H54 (cell line): ENCODE measurements at places on chromosomes 2 and 18.

DNA sequence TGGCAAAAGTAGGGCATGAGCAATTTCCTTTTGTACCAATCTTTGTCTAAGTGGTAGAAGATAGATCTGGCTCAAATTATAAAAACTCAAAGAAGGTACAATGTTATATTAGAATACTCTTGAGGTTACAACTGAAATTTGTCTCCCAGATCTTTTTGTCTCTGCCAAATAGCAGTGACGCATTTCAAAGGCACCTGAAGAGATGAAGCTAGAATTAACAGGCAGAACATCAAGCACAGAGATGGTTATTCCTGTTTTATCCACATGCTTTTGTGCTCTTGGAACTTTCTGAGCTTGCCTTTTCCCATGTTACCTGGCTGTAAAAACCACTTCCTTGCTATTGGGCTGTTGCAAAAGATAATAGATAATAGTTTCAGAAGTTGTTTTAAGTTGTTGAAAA lies 74.3 kb downstream of the GREB1L start:
- DNase-seq = no peak

DNA sequence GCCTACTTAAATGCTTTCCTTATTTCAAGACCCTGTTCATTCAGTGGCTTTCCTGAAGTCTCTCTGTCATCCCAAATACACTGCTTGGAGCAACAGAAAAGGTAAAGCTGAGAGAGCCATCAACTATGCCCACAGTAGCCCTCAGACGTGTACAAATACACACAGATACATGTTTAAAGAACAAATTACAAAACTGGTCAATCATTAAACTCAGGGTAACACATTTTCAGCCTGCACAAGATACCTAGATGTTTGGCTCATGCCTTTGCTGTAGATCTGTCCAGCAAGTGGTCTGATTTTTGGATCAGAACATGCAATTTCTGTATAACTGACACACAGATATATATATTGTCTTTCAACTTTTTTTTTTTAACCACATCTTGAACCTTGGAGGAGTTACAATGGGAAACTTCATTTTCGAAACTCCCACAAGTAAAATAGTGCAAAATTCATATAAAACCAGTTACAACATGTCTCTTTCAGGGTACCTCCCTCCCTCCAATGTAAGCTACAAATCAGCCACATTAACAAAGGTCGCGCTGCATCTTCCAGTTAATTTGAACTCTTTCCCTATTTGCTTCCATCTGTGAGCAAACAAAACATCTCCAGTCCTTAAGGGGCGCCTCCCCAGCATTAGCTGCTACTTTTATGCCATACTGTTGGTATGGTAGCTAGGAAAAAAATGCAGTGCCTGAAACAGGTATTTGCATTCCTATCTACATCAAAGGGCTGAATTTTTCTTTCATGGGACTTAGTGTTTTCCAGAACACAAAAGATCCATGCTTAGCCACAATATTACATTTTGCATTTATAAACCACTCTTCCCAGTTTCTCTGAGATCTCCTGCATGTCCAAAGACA lies 311.9 kb downstream of the NRXN1 start:
- DNase-seq = no peak

DNA sequence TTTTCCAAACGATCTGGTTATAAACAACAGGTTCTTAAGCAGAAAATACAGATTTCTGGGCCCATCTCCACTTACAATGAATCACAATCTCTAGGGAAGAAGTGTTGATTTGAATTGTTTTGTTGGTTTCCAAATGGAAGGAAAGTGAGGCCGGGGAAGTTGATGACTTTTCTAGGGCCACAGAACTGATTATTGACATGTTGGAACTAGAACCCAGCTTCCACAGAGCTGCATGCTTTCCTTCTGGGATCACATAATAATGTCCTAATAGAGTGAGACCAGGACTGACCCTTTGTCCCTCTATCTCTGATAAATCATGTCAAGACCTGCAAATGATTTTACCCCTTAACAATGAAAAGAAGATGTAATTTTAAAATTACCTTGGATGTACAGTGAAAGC lies 332.2 kb downstream of the OSR1 start:
- DNase-seq = no peak

DNA sequence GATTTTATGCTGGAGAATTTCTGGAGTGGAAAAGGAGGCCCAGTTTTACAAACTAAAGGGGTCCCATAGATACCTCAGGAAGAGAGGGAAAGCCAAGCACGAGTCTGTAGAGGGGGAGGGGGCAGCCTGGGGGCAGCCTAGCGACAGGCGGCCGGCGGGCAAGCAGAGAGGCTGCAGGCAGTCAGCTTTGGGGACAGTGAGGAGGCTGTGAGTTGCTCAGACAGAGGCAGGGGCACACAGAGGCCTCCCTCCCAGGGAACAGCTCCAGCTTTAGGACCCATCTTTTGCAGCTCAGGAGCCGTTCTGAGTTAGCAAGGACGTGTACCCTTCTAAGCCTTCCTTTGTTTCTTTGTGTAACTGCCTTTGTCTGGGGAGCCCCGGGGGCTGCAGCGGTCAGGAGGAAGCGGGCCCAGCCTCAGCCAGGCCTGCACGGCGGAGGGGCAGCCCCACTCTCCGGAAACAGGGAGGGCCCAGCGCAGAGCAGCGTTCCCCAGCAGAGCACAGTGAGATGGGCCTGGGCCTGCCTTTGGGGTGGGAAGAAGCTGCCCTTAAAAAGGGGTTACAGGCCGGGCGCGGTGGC lies 41.1 kb upstream of the RALBP1 start:
- no peak for DNase-seq

DNA sequence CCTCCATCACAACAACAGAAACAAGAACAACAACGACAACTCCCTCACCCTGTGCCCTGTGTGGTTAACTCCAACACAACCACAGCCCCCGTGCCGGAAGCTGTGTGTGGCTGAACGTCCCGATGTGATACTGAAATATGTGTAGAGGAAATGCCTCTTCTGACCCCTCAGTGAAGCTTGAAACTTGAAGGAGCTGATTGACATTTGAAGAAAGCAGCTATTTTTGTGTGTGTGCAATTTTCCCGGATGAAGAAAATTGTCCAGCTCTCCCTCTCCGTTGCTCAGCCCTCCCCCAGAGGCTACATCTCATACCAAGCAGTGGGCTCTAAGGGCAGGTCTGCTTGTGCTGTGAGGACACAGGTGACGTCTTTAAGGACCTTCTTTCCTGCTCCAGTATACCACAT lies 173.8 kb downstream of the ICOS start:
- no peak for DNase-seq

GRCh38 chr2:220626603-220627002 lies 945.5 kb downstream of the EPHA4 start:
- DNase-seq = no peak

GRCh38 chr2:229927817-229928321 lies 5.6 kb downstream of the FBXO36 start:
- DNase-seq = no peak

DNA sequence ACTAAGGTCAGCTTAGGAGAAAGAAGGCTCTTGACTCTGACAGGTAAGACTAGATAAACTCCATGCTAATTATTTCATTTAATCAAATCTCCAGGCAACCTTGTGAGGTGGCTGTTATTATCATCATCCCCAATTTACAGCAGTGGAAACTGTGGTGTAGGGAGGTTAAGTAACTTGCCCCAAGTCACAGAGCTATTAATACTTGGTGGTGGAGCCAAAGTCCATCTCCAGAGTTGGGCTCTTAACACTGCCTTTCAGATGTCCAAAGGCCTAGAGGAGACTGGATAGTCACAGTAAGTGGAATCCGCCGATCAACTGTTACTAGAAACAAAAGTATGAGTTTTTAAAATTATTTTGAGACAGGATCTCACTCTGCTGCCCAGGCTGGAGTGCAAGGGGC lies 46.6 kb upstream of the SP3 start:
- DNase-seq = no peak

DNA sequence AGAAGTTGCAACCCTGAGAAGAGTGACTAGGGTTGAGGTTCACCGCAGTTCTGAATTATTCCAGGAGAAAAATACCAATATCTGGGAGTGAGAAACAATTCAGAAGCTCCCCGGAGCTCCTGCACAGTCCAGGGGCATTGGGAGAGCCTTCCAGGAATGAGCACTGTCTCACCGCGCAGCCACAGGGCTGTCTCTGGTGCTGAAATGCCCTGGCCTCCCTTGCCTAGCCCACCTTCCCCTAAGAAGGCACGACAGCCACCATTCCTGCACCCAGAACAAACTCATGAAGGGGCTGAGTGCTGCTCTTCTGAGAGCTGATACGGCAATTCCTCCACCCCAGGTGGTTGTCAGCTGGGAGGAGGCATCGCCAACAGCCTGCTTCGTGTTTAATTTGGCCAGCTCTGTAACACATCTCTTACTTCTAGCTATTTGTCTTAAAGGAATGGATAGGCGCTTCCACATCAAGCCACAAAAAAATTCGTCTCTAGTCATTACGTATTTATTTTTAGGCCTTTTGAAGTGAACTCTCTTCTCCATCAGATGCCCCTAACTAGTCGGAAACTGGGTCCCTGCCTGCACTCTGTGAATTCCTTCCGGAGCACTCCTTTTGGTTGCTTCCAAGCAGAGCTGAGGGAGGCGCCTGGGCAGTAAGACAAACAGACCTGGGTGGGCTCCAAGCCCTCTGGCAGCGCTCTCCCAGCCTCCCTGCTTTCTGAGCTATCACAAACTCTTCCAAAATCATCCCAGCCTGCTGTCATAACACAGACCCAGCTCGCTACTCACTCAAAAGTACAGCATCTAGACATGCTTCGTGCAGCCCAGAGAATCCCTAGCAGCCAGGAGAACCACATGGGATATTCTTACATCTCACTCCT lies 120.5 kb upstream of the CCDC68 start:
- DNase-seq = no peak

DNA sequence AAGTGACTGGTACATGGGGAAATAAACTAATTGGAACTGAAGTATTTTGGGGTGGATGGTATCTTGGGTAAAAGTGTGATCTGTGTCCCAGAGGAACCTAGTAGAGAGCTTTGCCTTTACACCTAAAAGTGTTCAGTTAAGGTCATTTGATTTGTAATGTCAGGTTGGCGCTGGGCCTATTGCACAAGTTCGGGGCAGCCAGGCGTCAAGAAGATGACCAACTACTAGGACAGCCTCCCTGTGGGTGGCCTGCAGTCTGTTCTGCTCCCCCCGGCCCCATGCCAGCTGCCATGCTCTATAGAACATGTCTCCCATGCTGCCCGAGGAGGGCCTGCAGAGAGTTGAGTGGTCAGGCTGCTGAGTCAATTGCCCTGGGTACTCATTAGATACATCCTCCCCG lies 10.1 kb downstream of the RRM2 start:
- DNase-seq = no peak

DNA sequence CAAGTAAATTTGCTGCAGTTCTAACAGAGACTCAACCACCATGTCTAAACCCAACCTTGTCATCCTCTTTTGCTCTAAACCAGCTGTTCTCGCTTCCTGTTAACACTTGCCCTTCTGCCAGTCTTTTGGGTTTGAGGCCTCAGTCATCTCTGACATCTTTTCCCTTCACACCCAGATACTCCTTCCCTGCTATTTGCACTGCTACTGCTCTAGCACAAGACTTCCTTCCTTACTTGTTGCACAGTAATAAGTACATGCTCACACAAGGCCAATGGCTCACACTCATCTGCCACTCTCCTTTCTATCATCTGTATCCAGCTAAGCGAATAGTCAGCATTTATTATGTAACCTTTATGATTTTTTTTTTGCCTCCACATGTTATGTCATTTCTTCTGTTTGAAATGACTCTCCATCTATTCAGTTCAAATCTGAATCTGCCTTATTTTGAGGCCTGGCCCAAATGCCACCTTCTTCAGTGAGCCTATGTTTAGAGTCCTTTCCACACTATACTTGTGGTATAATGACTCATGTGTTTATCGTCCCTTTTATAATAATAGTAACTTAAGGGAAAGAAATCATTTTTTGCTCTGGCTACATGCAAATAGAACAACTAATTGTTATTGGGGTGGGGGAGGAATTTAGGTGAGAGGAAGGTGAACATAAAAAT lies 22.5 kb upstream of the CDKL4 start:
- DNase-seq = no peak
